ENCODE measurements at places on chromosomes 11 and 22. TPM values are rescaled to one million over a fixed set of nuclear protein-coding genes. Genes with fewer than 3 reads are reported as not detected.

CAPRIN1 gene
- total RNA-seq: 151 TPM

KCNJ11 gene
- under 0.01 TPM for total RNA-seq

FEN1 gene
- 79.0 TPM for total RNA-seq

XBP1 gene
- total RNA-seq: 186 TPM

DDTL gene
- total RNA-seq: under 0.01 TPM

TMPRSS5 gene
- 0.28 TPM for total RNA-seq

MMP27 gene
- total RNA-seq: not detected

OR52H1 gene
- total RNA-seq: 0.56 TPM

IL10RA gene
- not detected for total RNA-seq

JAM3 gene
- 118 TPM for total RNA-seq

TEX12 gene
- total RNA-seq: not detected

C11orf87 gene
- total RNA-seq: under 0.01 TPM

SUSD2 gene
- total RNA-seq: 20.9 TPM

SCGB2A2 gene
- not detected for total RNA-seq

GAB4 gene
- not detected for total RNA-seq

RABL2B gene
- 5.4 TPM for total RNA-seq

EMID1 gene
- 0.28 TPM for total RNA-seq

CCDC73 gene
- not detected for total RNA-seq

SIK2 gene
- 10.4 TPM for total RNA-seq

PRG3 gene
- total RNA-seq: not detected

ANO5 gene
- total RNA-seq: not detected

TNKS1BP1 gene
- 85.3 TPM for total RNA-seq

MS4A13 gene
- not detected for total RNA-seq

TMEM184B gene
- total RNA-seq: 27.2 TPM

SLC5A1 gene
- not detected for total RNA-seq

SULT4A1 gene
- under 0.01 TPM for total RNA-seq

OR10AG1 gene
- total RNA-seq: not detected

PGR gene
- total RNA-seq: 0.19 TPM

OR8K3 gene
- total RNA-seq: not detected

BTG4 gene
- total RNA-seq: not detected

MPEG1 gene
- not detected for total RNA-seq

OR4D5 gene
- total RNA-seq: not detected

GPR137 gene
- total RNA-seq: 8.2 TPM

PARVG gene
- total RNA-seq: under 0.01 TPM

KCNJ1 gene
- under 0.01 TPM for total RNA-seq

Measured in regular cardiac myocyte (primary cell).